Activated CD4-positive, alpha-beta T cell treated with anti-CD3 and anti-CD28 coated beads, Interleukin-2, amount 10 ng/mL, durations not matched to agents 24 days and 14 days (primary cell): ENCODE measurements at places on chromosomes 7 and 10. TPM values are rescaled to one million over a fixed set of nuclear protein-coding genes. Genes with fewer than 3 reads are reported as not detected.

Gene FAM13C
- total RNA-seq, result not detected in 2 replicates

Gene ACSM6
- not detected in 2 replicates for total RNA-seq

Gene DYDC2
- not detected in 2 replicates for total RNA-seq

Gene NPFFR1
- total RNA-seq, result not detected in 2 replicates

DNA sequence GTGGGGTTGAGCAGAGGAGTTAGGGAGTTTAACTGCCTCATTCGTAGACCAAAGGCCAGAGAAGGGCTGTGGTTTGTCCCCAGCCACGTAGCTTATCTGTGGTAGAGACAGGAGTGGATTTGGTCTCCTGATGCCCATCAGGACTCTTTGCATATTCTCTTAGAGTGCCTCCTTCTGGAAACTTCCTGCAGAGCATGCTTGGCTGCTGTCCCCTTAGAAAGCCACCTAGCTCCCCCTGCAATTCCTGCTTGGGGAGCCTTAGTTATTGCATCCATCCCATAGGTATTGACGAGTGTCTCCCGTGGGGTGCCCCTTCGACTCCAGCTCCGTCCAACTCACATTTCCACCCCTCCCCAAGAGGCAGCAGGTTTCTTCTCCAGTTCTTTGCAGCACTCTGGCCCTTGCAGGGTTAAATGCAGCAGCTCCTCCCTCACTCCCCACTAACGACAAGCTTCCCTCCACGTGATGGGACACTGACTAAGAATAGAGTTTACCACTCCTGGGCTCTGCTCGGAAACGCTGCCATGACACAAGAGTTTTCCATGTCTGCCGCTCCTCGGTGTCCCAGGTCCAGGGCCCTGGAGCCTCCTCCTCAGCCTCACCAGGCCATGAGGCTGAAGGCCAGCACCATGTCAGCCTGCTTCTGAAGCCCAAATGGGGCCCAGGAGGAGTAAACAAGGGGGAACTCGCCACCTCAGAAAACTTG, 147.8 kb upstream of the UNC5B start:
- H3K36me3 ChIP-seq, result no peaks in the 10 kb centered on the region
- no peaks in the 10 kb centered on the region for H3K27me3 ChIP-seq
- no peak overlapping the region for H3K4me3 ChIP-seq
- no peaks in the 10 kb centered on the region for H3K4me1 ChIP-seq
- H3K27ac ChIP-seq, result no peak overlapping the region

- no peak overlapping the region for H3K27ac ChIP-seq
- no peak overlapping the region for H3K4me3 ChIP-seq
- no peaks in the 10 kb centered on the region for H3K4me1 ChIP-seq
- H3K27me3 ChIP-seq, result no peaks in the 10 kb centered on the region
Observed at GRCh38 chr7:135383525-135384175, 126.3 kb downstream of the CNOT4 start.

- no peak for DNase-seq
- H3K36me3 ChIP-seq, result peaks cover 1% of the 10 kb centered on the region
Observed at GRCh38 chr10:87852089-87852488, 11.2 kb downstream of the KLLN start.

- no peak for DNase-seq
- no peaks in the 10 kb centered on the region for H3K4me1 ChIP-seq
- H3K27me3 ChIP-seq, result no peaks in the 10 kb centered on the region
- no peak overlapping the region for H3K4me3 ChIP-seq
Observed at GRCh38 chr7:47074702-47075153, 507.2 kb downstream of the TNS3 start.

DNA sequence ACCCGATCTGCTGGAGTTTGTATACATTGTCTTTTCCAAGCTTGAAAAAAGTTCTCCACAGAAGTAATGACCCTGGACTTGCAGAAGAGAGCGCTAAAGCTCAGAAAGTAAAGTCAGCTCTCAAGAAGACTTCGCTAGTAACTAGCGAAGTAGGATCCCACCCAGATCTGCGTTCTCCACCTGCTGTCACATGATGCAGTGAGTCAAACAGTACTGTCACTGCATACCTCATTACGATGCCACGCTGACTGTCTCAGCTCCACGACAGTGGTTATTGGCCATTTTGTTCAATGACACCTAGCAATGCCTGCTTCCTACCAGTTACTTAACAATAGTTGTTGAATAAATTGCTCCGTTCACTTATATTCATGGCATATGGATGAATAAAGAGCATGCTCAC, 29.7 kb upstream of the SEC61G start:
- peaks cover 5% of the 10 kb centered on the region for H3K4me1 ChIP-seq
- H3K27ac ChIP-seq, result no peak overlapping the region
- H3K4me3 ChIP-seq, result no peak overlapping the region
- peaks cover 25% of the 10 kb centered on the region for H3K27me3 ChIP-seq

DNA sequence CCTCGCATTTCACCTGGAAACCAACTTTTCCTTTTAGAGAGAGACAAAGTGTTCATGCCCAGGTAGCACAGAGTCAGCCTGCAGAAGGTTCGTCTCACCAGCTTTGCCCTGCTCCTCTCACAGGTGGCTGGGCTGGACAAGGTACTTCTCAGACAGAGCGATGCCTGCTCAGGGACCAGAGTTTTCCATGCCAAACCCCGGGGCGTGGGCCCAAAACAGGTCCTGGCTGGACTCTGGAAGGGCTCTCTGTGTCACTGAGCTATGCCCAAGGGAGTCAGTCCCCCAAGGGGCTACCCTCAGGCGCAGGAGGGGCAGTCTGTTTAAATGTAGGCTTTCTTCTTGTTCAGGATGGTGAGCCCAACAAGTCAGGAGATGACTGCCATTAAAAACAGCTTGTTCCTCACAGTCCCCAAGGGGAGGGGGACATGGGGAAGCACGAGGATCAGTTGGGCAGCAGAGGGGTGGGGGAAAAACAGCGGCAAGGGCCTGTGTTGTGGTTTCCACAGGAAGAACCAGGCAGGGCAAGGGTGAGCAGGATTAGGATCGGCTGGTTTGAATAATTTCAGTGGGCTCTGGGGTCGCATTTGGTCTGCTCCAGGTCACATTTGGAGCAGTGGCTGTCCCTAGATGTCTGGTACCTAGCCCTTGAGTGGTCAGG, 55.5 kb upstream of the FIGNL1 start:
- peaks cover 7% of the 10 kb centered on the region for H3K27me3 ChIP-seq
- H3K27ac ChIP-seq, result no peak overlapping the region
- no peak overlapping the region for H3K4me3 ChIP-seq

DNA sequence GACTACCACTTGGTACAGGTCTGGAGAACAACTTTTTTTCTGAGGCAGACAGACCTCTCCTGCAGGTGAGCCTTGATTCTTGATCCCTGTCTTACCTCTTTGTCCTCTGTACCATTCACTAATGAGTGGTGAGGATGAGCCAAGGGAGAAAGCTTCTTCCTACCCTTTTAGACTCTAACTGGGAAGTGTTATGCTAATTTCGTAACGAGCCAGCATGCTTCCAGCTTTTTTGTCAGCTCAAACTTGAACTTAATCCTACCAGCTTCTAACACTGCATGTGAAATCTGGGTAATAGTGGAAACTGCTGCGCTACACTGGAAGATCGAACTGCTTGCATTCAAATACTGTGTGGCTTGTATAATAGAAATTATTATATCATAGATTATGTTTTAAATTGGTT, 87.0 kb downstream of the NEUROD6 start:
- DNase-seq, result no peak
- H3K27ac ChIP-seq, result no peak overlapping the region
- no peak overlapping the region for H3K4me3 ChIP-seq

- no peaks in the 10 kb centered on the region for H3K27me3 ChIP-seq
- no peaks in the 10 kb centered on the region for H3K36me3 ChIP-seq
- H3K27ac ChIP-seq, result peak overlapping the region; percentile 68
- DNase-seq, result no peak
- H3K4me1 ChIP-seq, result peaks cover 48% of the 10 kb centered on the region
Observed at GRCh38 chr7:106770191-106770590, 94.9 kb upstream of the PIK3CG start.

- H3K27me3 ChIP-seq, result no peaks in the 10 kb centered on the region
- no peaks in the 10 kb centered on the region for H3K36me3 ChIP-seq
- no peak overlapping the region for H3K4me3 ChIP-seq
- no peak for DNase-seq
- no peaks in the 10 kb centered on the region for H3K4me1 ChIP-seq
Observed at GRCh38 chr10:20852303-20852702, 44.8 kb downstream of the NEBL start.

DNA sequence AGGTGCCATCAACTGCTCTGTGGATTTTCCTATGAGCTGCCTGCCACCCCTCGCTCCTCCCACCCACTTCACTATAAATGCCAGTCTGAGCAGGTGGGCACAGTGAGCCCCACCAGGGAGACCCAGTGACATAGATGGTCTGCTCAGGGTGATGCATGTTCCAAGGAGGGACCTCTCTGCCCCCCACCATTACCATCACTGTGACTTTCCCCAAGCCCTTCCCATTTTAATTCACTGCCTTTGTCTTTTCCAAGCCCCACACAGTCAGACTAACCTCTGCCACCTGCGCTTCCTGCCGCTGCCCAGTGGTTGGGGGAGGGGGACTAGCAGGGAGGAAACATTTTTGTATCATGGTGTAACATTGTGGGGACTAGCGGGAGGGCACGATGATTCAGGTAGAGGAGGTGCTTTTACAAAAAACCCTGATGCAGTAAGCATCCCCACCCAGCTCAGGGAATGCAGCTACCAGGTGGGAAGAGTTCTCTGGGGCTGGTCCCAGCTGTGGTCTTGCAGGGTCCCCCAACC, 24.6 kb downstream of the PRSS2 start:
- DNase-seq, result peak; percentile 86
- peak overlapping the region; percentile 99 for H3K27ac ChIP-seq
- peaks cover 86% of the 10 kb centered on the region for H3K36me3 ChIP-seq
- peaks cover 58% of the 10 kb centered on the region for H3K4me1 ChIP-seq
- H3K27me3 ChIP-seq, result no peaks in the 10 kb centered on the region

GRCh38 chr10:6164271-6165095, 38.2 kb upstream of the PFKFB3 start:
- H3K4me1 ChIP-seq, result peaks cover 55% of the 10 kb centered on the region
- peaks cover 29% of the 10 kb centered on the region for H3K36me3 ChIP-seq
- peak overlapping the region; percentile 98 for H3K4me3 ChIP-seq
- no peaks in the 10 kb centered on the region for H3K27me3 ChIP-seq

DNA sequence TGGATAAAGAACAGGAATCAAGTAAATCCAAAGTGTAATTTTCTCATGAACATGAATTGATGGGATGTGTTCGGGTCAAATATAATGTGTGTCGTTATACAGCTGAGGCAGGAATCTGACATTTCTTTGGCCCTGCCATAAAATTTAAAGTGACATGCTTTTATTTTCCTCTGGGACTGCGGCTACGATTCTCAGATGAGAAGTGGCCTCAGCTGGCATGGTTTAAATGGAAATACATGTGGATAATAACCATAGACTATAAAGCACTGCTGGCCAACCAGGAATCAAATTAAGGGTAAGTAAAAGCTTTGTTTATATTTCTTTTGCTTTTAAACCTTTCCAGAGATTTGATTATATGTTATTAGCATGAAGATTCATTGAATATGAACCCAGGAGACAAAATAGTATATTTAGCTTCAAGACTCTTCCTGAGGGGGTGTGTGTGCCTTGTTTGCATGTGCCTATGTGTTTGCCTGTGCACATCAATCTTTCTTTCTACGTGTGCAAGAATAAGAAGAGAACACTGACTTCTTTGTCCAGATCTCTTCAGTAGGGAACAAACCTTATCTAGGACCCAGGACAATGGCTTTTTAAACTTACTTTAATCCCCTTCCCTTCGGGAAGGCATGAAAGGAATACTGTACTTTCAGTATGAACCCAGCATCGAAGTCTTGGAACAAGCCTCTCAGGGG, 629.0 kb upstream of the PFKP start:
- no peak overlapping the region for H3K4me3 ChIP-seq
- DNase-seq, result no peak
- H3K4me1 ChIP-seq, result no peaks in the 10 kb centered on the region
- H3K36me3 ChIP-seq, result no peaks in the 10 kb centered on the region

GRCh38 chr10:110502072-110502845, 4.6 kb downstream of the DUSP5 start:
- peaks cover 75% of the 10 kb centered on the region for H3K4me1 ChIP-seq
- DNase-seq, result peak; percentile 70
- H3K27me3 ChIP-seq, result no peaks in the 10 kb centered on the region
- peaks cover 85% of the 10 kb centered on the region for H3K36me3 ChIP-seq

GRCh38 chr7:47720907-47721244, 139.0 kb upstream of the TNS3 start:
- no peak for DNase-seq
- H3K4me1 ChIP-seq, result no peaks in the 10 kb centered on the region
- H3K36me3 ChIP-seq, result no peaks in the 10 kb centered on the region
- no peaks in the 10 kb centered on the region for H3K27me3 ChIP-seq

- H3K27ac ChIP-seq, result no peak overlapping the region
- no peaks in the 10 kb centered on the region for H3K4me1 ChIP-seq
- no peak overlapping the region for H3K4me3 ChIP-seq
- no peaks in the 10 kb centered on the region for H3K36me3 ChIP-seq
- DNase-seq, result no peak
Observed at GRCh38 chr7:73971322-73971703, 56.7 kb upstream of the ELN start.

GRCh38 chr7:130880668-130881067, 146.7 kb upstream of the KLF14 start:
- H3K4me1 ChIP-seq, result peaks cover 36% of the 10 kb centered on the region
- no peak overlapping the region for H3K4me3 ChIP-seq
- H3K36me3 ChIP-seq, result peaks cover 74% of the 10 kb centered on the region
- no peaks in the 10 kb centered on the region for H3K27me3 ChIP-seq

DNA sequence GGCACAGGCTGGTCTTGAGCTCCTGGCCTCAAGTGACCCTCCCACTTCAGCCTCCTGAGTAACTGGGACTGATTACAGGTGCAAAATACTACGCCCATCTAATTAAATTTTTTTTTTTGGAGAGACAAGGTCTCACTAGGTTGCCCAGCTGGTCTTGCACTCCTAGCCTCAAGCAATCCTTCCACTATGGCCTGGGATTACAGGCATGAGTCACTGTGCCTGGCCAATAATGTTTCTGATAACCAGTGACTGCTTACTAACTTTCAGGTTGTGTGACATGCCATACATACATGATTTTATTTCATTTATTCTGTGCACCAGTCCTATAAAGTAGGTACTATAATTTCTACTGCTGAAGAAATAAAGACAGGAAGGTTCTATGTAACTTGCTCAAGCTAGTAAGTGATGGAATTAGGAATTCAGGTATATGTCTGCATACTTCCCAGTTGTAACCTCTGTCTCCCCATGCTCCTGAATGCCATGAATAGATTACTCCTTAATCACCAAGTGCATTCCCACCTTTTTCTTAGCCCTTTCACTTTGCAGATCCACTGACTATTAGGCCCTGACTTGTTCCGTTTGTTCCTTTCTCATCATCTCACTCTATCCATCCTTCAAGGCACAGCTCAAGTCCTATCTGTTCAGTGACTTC, 28.1 kb downstream of the MCU start:
- H3K27me3 ChIP-seq, result no peaks in the 10 kb centered on the region
- peak; percentile 43 for DNase-seq
- peaks cover 2% of the 10 kb centered on the region for H3K36me3 ChIP-seq
- H3K27ac ChIP-seq, result no peak overlapping the region
- no peaks in the 10 kb centered on the region for H3K4me1 ChIP-seq

- no peak overlapping the region for H3K4me3 ChIP-seq
- no peaks in the 10 kb centered on the region for H3K36me3 ChIP-seq
- no peaks in the 10 kb centered on the region for H3K4me1 ChIP-seq
- no peak overlapping the region for H3K27ac ChIP-seq
- H3K27me3 ChIP-seq, result no peaks in the 10 kb centered on the region
- DNase-seq, result no peak
Observed at GRCh38 chr10:19592276-19592675, 224.0 kb upstream of the PLXDC2 start.

- no peak for DNase-seq
- no peak overlapping the region for H3K27ac ChIP-seq
- H3K4me3 ChIP-seq, result no peak overlapping the region
- peaks cover 55% of the 10 kb centered on the region for H3K27me3 ChIP-seq
- no peaks in the 10 kb centered on the region for H3K4me1 ChIP-seq
Observed at GRCh38 chr7:26653430-26654399, 210.7 kb downstream of the SKAP2 start.

- peaks cover 8% of the 10 kb centered on the region for H3K4me1 ChIP-seq
- no peak for DNase-seq
- H3K27me3 ChIP-seq, result no peaks in the 10 kb centered on the region
- no peak overlapping the region for H3K4me3 ChIP-seq
- no peak overlapping the region for H3K27ac ChIP-seq
- no peaks in the 10 kb centered on the region for H3K36me3 ChIP-seq
Observed at GRCh38 chr7:85162721-85163120, 24.1 kb downstream of the SEMA3D start.
